AML-193 (cell line): ENCODE measurements at places on chromosomes 2 and 18.
A peak's percentile ranks its signal among the peaks of the same experiment; 100 is the strongest.

- DNase-seq: no peak
These were observed 42.6 kb downstream of the HDAC4 start for GRCh38 chr2:239358062-239358754.

DNA sequence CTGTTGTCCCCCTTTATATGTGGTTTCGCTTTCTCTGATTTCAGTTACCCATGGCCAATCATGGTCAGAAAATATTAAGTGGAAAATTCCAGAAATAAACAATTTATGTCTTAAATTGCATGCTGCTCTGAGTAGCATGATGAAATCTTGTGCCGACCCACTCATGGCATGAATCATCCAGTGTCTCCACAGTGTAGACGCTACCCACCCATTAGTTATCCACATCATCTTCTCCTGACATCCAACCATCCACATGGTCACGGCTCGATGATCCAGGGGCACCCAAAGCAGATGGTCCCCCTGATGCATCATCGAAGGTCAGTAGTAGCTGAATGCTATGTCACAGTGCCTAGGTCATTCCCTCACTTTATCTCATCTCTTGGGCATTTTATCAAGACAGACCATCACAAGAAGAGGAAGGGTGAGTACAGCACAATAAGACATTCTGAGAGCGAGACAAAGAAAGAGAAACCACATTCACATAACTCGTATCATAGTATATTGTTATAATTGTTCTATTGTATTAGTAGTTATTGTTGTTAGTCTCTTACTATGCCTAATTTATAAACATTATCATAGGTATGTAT is 44.1 kb upstream of the ACKR3 start:
- DNase-seq: no peak

DNA sequence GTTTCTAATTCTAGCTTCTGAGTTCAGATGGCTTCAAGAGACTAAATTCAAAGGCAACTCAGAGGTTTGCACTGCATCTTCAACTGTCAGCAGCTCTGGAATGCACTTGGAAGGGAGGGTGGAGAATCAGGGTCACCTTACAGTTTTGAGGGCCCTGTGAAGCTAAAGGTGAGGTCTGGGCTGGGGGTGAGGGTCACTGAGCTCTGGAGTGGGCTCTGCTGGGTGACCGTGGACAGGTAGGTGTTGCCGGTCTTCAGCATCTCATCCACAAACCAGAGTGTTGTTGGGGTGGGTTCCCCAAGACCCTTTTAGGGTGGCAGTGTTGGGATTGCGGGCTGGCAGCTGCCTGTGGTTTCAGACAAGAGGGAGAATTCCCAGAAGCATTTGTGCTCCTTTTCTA is 70.1 kb upstream of the CXCR4 start:
- no peak for DNase-seq

GRCh38 chr2:138213624-138214023 is 249.4 kb downstream of the HNMT start:
- DNase-seq: no peak

GRCh38 chr2:72148837-72149555 is 1.3 kb upstream of the CYP26B1 start:
- DNase-seq: no peak

DNA sequence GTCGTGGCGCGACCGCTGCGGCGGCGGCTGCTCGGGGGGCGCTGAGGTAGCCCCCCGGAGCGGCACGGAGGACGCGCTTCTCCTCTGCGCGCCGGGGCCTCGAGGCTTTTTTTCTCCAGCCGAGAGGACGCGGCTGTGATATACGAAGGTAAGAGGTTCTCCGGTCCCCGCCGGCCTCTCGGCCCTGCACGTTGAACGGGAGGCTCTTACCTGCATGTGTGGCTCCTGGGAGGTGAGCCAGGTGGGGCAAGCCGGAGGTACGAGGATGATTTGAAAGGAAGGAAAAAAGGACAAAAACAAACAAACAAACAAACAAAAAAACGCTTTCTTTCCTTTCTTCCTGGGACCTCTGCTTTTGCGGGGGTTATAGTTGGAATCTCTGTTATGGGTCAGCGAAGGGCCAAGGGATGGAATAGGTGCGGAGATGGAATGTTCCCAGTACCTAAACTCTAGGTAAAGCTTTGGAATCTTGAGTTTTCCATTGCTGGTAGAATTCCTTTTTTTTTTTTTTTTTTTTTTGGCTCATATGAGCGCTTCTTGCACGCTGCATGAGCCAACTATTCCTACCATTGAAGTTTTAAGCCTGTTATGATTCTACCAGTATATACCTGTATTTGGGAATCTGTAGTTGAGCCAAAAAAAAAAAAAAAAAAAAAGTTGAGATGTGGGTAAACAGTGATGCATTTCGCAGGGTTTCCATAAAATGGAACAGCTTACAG is 674 bp downstream of the PTPN4 start:
- DNase-seq: no peak

DNA sequence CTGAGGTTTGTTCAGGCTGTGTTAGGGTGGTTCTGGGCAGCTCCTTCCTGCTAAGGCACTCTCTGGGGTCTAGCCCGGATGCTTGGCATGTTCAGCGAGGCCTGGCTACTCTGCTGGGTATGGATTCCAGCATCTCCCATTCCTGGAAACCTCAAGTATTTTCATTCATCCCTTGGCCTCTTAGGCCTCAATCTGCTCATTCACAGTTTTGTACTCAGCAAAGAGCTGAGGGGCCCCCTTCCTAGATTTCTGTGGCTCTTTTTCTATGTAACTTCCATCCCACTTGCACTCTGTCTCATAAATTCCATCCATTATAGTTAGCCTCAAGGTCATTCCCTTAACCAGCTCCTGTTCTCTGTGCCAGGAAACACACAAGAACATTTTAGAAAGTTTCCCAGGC is 798.8 kb upstream of the HS6ST1 start:
- no peak for DNase-seq

DNA sequence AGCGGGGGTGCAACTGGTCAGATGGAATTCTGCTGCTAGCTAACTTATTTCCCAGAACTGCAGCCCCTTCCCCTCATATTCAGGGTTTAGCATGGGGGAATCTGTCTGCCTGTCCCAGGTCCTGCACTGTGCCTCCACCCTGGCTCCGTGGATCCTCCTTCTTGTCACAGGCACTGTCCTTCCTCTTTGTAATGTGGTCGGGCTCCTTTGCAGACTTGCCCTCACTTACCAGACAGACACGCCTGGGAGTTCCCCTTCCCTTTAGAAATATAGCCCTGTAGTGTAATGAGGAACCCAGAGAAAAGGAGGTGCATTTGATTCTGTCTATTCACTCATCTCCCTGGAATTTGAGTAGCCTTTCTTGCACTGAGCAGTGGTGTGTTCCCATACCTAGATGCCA is 108.7 kb downstream of the TRIM43 start:
- peak; percentile 4 for DNase-seq

- peak; percentile 49 for DNase-seq
These were observed 110.9 kb downstream of the STK39 start for GRCh38 chr2:168136392-168136977.

DNA sequence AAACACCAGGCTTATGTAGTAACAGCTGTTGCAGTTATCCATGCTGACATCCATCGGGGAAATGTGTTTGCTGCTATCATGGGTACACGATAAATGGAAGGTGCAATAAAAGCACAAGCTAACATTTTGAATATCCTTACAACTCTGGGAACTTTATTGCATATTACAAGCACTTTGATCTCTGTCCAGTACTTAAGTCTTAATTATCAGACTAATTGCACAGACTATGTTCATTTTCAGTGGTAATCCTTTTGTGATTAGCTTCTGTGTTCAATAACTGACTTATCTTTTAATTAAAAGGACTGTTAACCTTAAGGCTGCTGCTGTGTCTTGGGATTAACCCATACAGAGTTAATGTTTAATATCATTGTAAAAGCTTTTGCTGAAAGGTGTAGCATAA is 101.4 kb upstream of the ATP5MC3 start:
- DNase-seq: no peak

GRCh38 chr18:37339701-37340215 is 225.8 kb downstream of the CELF4 start:
- DNase-seq: no peak

GRCh38 chr2:206415618-206416243 is 27.6 kb upstream of the ADAM23 start:
- DNase-seq: no peak

- no peak for DNase-seq
These were observed 295.2 kb downstream of the SRBD1 start for GRCh38 chr2:45315861-45316260.

- DNase-seq: no peak
These were observed 71.8 kb upstream of the LTBP1 start for GRCh38 chr2:32874931-32875330.

DNA sequence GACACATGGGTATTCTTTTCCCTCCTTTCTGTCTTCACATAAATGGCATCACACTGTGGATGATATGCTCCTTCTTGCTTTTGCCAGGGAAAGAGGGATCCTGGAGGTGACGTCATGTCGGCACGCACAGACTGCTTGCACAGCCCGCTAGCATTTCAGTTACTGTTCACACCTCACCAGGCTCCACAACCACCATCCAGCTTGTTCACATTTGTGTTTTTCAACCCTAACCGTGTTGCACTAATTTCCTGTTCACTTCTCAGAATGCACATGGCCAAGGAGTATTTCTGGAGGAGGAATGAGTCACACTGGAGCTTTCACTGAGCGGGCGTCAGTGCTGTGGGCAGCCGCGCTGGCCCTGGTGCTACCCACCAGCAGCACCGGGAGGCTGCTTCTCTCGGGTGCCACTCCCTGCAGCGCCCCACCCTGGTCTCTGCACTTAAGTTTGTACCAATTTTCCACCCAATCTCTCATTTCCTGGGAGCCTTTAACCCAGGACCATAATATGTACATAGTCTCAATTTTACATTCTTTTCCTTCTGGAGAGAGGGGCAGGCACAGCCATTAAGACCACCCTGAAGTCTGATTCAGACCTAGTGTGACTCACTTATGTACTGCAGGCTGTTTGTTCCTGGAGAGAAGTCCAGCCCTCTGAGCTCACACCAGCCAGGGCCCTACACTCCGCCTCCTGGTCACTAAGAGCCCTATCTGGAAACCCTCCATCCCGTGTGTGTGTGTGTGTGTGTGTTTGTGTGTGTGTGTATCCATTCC is 65.1 kb downstream of the MBP start:
- DNase-seq: peak; percentile 80

- DNase-seq: peak; percentile 8
These were observed 626 bp downstream of the CAPN10 start for GRCh38 chr2:240586919-240587800.

GRCh38 chr2:107932488-107932887 is 53.8 kb upstream of the SLC5A7 start:
- DNase-seq: no peak

DNA sequence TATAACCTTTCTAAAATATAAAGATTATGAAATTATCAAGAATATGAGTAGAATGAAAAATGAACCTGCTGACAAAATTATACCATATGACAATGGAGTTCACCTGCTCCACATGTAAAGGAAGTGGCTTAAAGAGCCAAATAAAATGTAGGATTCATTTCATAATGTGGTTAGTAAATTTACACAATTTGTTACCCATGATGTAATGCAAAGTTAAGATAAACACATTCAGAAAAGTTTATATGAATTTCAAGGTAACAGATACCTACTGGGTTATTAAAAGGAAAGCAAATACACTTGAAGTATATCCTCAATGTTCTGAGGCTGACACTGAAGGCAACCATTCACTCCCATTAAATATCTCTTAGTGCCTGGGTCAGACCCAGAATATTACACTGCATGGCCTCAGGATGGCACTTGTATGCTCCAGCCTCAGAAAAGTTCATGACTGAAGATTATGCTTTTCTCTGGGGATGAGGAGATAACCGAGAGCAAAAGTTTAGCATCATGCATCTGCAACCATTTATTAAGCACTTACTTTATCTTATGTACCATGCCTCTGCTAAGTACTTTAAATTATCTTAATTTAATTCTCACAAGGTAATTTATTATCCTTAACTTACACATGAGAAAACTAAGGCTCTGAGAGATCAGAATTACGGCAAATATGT is 6.2 kb downstream of the STRN start:
- DNase-seq: no peak

GRCh38 chr18:47799376-47799775 is 131.1 kb downstream of the SMAD2 start:
- no peak for DNase-seq

DNA sequence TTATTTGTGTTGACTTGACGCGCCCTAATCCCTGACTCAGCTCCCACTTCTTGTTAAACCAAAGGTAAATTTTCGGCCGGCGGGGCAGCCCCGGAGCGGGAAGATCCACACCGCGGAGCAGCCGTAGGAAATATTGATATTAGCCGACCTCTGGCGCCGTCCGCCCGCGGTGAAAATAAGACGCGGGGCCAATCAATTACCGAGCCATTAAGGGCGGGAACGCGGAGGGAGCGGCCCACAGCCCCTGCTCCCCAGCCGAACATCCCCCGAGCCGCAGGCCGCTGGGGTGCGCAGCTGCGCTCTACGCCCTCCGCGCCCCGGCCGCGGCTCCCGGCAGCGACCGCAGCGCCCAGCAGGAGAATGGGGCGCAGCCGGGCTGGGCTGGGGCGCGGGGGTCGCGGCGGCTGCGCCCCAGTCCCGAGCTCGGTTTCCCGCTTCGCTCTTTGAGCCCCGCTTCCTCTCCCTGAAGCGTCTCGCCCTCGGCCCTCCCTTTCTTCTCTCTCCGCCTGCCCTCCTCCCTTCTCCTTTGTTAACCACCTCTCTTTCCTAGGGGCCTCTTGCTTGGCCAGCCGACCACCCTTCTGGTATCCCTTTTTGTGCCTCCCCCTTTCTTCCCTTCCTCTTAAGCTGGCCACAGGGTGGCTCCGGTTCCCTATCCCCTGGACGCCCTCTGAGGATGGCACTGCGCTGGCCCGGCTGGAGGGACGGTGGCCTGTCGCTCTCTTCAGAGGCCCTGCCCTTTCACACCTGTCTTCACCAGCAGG is 40.9 kb downstream of the CELF4 start:
- no peak for DNase-seq

- DNase-seq: peak; percentile 27
These were observed 21.2 kb upstream of the NTSR2 start for GRCh38 chr2:11691076-11691660.

- no peak for DNase-seq
These were observed 38.6 kb upstream of the TGIF1 start for GRCh38 chr18:3411327-3411726.

DNA sequence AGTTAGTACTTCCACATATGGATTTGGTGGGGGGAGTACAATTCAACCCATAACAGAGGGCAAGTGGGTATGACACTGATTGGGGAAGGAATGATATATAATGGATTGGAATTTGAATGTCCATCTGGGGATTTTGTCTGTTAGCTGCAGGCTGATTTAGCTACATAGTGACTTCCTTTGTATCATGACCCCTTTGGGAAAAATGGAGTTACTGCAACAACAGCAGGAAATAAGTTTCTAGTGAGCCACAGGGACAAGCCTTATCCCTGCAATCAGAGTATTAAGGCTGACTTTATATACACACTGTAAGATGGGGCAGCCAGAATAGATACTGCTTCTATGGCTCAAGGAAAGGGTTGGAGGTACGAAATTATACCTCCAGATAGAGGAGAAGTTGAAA is 404.4 kb upstream of the MEIS1 start:
- DNase-seq: no peak

- no peak for DNase-seq
These were observed 234.8 kb downstream of the SOX11 start for GRCh38 chr2:5926871-5927512.

DNA sequence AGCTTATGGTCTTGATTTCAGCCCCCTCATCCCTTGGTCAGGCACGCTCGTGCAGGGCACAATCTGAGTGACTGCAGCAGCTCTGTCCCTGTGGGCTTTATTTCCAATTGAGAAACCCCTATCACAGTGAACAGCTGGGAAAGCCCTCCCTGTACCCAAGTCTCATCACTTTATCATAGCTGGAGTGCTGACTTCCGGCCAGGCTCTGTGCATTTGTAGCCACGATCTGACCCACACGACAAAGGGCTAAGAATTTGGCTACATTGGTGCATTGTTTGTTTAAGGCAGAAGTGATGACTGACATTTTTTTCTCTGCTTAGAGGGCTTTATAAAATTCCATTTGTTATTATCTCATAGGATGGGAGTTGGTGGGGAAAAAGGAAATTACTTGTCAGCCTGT is 184.4 kb downstream of the KCNS3 start:
- DNase-seq: no peak
